Activated CD8-positive, alpha-beta memory T cell treated with anti-CD3 and anti-CD28 coated beads, Interleukin-2, amount 10 ng/mL, durations not matched to agents 7 days and 5 days (primary cell): ENCODE measurements at places on chromosomes 16 and 17. TPM values are rescaled to one million over a fixed set of nuclear protein-coding genes. Genes with fewer than 3 reads are reported as not detected.

DNA sequence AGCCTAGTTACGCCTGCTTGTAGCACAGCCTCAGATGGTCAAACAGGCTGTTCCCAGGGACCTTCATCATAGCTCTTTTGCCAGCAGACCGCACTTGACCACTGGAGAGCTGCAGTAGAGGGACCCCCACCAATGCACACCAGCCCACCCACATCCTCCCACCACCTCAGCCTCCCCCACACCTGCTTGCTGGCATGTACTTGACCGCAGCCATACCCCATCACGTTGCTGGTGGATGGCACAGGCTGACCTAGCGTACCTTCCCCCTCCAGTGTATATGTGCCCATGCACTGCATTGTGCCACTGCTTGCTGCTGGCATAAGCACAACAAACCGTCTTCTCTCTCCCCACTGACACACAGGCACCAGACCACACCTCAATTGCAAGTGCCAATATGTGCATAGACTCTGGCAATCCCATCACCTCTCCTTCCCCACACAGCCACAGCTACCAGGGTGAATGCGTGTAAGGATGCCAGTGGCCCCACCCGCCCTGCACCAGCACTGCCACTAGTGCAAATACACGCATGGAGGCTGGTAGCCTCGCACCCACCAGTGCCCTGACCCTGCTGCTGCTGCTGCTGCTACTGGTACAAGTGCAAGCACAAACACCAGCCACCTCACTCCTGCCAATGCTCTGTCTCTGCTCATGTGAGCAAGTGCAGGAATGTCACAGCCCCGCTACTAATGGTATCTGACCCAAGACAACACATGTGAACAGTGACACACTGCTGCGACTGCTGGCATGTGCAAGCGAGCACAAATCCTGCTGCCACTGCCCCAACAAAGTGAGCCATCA lies 1377.6 kb downstream of the CDH11 start:
- no peak for DNase-seq

DNA sequence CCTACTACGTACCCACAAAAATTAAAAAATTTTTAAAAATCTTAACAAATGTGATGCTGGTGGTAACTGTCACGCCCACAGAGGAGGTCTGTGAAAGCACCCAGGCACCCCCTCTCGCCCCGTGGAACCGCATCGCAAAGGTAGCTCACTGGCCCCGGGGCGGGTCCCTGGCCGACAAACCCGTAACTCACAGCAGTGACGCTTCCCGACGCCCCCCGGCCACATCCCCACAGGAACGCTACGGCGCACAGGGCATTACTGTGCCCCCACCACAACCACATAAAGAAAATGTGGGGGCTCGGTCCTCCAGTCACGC lies 366 bp downstream of the ANKS3 start:
- DNase-seq, result peak; percentile 52

GRCh38 chr17:59893676-59894100 lies 767 bp downstream of the RPS6KB1 start:
- no peak for DNase-seq

- DNase-seq, result no peak
These were observed 99.1 kb downstream of the DNAH17 start for GRCh38 chr17:78477913-78478756.

DNA sequence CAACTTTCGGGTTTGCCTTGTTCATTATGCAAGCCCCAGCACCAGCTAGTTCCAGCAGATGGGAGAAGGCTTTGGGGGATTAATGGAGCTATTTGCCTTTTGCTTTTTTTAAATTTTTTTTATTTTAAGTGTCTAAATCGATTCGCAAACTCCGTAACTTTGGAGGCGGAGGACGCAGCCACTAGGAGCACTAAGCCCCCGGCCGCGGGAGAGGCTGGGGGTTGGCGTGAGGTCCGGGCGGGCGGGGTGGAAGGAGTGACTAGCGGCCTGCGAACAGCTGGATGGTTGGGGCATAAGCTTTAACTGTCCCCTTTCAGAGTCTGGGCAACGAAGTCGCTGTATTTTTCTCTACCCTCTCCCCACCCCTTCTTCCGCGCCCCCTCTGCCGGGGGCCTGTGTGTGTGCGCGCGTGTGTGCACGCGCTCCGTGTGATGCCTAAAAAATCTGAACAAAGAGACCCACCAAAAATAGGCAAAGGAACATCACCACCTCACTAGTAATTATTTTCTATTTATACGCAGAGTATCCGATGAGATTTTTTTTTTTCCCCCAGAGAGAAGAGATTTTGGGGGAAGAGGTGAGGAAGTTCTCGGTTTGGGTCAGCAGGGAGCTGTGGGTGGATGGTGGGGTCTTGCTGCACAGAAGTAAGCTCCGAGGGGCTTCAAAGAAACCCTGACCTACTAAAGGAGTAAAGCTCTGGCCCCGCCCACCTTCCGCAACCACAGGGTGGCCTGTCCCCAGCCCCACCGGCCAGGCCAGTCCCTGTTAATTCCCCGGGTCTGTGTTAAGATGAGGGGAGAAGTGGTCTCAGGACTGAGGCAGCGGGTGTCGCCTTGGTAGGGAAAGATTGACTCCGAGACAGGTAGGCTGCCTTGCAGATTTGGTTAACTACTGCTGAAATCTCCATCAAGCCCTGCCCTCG lies 2.3 kb downstream of the SHISA9 start:
- DNase-seq, result no peak

DNA sequence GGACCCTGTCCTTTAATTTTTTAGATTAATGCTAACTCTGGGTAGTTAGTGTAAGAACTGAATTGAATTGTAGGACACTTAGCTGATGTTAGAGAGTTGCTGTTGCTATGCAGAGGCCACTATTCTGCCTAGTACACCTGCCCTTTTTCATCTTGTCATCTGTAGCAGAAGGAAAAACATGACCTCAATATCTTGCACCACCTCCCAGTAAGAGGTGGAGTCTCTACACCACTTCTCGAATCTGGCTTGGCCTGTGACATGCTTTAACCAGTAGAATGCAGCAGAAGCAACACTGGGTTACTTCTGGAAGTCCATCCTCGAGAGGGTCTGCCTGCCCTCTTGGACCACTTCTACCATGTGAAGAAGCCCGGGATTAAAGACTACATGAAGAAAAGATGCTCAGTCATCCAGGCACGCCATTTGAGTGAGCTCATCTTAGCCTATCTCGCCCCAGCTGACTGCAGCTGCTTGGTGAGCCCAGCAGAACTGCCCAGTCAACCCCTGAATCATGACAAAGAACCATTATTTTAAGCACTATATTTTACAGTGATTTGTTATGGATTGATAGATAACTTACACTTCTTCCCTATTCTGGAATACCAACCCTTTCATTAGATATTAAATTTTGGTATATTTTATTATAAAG lies 153.5 kb downstream of the MYO1D start:
- no peak for DNase-seq

- DNase-seq, result no peak
These were observed 34.4 kb upstream of the DNAH17 start for GRCh38 chr17:78611607-78612006.

DNA sequence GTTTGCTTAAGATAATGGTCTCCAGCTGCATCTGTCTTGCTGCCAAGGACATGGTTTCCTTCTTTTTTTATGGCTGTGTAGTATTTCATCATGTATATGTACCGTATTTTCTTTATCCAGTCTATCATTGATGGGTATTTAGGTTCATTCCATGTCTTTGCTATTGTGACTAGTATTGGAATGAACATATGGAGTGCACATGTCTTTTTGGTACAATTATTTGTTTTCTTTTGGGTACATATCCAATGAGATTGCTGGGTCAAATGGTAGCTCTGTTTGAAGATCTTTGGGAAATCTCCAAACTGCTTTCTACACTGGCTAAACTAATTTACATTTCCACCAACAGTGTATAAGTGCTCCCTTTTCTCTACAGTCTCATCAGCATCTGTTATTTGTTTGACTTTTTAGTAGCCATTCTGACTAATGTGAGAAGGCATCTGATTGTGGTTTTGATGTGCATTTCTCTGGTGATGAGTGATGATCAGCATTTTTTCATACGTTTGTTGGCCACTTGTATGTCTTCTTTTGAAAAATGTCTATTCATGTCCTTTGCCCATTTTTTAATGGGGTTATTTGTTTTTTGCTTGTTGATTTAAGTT lies 66.2 kb downstream of the TNFRSF13B start:
- DNase-seq, result no peak

DNA sequence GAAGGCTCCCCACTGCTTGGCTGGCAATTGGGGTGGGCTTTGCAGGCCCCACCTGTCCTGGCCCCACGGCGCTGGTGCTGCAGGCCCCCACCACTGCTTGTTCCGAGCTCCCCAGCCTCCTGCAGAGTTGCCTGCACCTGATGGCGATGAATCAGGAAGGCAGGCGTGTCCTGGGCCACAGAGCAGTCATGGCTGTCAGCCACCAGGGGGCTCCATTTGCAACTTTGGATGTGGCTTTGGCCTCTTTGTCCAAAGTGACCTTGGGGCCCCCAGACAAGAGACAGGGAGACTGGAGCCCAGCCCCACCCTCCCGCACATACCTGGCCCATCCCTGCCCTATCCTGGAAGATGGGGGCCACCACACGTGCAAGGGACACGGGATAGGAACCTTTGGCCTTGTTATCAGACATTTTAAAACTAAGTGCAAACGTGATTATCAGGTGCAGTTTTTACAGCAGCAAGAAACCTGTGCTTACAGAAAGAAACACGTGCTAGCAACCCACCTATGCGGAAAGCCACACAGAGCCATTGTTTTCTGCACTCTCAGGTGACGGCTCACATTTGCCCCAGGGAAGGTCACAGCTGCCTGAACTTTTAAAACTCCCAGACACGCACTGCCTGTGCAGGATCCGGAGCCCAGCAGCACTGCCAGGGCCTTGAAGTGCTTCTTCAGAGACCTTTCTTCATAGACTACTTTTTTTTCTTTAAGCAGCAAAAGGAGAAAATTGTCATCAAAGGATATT lies at the start of gene DNASE1:
Gene DNASE1 (plus strand): TSS at position 443 of the 743 bp plus-strand sequence. CDS start 683 bp downstream, outside the sequence.
- peak; percentile 76 for DNase-seq

DNA sequence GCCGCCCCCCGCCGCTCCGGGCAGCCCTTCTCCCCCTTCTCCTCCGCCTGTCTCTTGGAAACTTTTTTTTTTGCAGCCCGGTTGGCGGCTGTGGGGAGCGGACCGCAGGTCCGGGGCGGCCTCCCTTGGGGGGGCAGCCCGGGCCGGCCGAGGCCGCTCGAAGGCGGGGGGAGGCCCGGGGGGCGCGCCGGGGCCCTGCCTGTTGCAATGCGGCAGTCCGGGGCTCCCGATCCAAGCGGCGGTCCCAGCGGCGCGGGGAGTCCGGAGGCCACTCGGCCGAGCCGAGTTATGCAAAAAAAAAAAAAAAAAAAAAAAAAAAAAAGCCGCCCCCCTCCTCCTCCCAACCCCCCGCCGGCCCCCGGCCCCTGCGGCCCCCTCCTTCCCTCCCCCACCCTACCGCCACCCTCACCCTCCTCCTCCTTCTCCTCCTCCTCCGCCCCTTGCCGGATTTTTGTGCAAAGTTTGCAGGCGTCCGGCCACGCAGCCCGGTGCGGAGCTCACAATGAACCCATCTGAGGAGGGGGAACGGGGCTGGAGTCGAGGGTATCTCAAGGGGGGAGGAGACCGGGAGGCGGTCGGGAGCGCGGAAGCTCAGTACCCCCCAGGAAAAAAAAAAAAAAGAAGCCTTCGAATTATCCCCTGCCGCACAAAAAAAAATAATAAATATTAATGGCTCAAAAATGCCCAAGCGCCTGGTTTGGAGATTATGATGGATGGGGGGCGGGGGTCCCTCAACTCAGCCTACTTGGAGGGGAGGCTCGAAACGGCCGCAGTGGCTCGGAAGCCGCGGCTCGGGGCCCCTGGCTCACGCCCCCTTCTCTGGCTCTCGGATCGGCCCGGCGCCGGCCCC lies at the start of gene ZNF423:
Gene ZNF423 (minus strand): TSS at position 291 of the 850 bp plus-strand sequence. CDS start 338 bp downstream, outside the sequence.
- DNase-seq, result no peak

GRCh38 chr17:46995841-46996571 lies 17.0 kb upstream of the RPRML start:
- no peak for DNase-seq

- DNase-seq, result no peak
These were observed 11.5 kb downstream of the TAC4 start for GRCh38 chr17:49836111-49837030.

GRCh38 chr17:38738007-38738662 lies 8.0 kb downstream of the CISD3 start:
- DNase-seq, result no peak

DNA sequence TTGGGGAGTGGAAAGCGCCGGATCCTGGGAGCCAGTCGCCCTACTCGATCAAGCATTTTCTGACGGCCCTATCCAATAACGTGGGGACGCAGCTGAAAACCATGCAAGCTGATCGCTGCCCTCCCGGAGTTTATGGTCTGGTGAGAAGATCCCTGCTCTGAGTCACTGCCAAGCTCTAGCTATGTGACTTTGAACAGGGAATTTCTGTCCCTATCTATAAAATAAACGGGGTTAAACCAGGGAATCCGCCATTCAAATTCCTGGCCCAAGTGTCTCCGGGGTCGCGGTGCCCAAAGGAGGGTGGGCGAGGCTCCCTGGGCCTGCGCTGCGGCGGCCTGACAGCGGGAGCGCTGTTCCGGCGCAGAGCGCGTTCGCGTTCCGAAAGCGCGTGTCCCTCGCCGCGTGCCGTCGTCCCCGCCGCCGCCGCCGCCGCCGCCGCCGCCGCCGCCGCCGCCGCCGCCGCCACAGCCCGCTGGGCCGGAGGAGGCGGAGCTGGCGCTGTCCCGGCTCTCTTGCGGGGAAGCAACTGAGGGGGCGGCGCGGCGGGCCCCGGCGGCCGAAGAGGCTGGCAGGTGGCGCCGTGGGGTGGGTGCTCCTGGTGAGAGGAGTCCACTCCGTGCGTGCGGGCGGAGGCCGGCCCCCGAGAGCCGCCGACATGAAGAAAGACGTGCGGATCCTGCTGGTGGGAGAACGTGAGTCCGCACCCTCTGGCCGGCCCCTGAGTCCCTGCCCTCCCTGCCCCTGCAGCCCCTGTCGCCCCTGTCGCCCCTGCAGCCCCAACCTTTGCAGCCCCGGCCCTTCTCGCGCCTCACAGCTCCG lies at the start of gene RHOT1:
Gene RHOT1 (plus strand): TSS at position 465 of the 819 bp plus-strand sequence. CDS start 191 bp downstream, at position 656.
- peak; percentile 75 for DNase-seq

Gene TMC5
- 0.09 TPM for total RNA-seq

Gene KLHL36
- 38.5 TPM for total RNA-seq

Gene PLD6
- total RNA-seq, result 5.2 TPM

Gene ITGB3
- total RNA-seq, result 0.93 TPM

Gene MILR1
- 0.82 TPM for total RNA-seq

Gene CCL17
- not detected for total RNA-seq

Gene MARCHF10
- not detected for total RNA-seq

Gene TUBB3
- total RNA-seq, result 5.0 TPM

Gene CCDC144A
- 3.9 TPM for total RNA-seq
